Left ventricle myocardium inferior (tissue), 1 donor: ENCODE measurements at places on chromosomes 7 and 10. TPM values are rescaled to one million over a fixed set of nuclear protein-coding genes. Genes with fewer than 3 reads are reported as not detected.

Gene MAPK8
- 32.7 TPM for total RNA-seq

Gene CALML3
- total RNA-seq, result not detected

Gene PON3
- 0.69 TPM for total RNA-seq

Gene CTAGE8
- 0.08 TPM for total RNA-seq

Gene FAM25A
- not detected for total RNA-seq

Gene HSPB1
- 2,037 TPM for total RNA-seq

Gene FKBP6
- total RNA-seq, result not detected

Gene LRRC18
- not detected for total RNA-seq

Gene ZNF365
- 0.60 TPM for total RNA-seq

Gene NUTM2A
- total RNA-seq, result 2.2 TPM

Gene IFIT5
- total RNA-seq, result 7.4 TPM

Gene CFTR
- 0.11 TPM for total RNA-seq

Gene BRI3
- total RNA-seq, result 201 TPM

Gene ADAM22
- total RNA-seq, result 1.9 TPM

Gene RTKN2
- not detected for total RNA-seq

Gene SHTN1
- 2.0 TPM for total RNA-seq

Gene CHCHD2
- 468 TPM for total RNA-seq

Gene PPP1R17
- total RNA-seq, result not detected

Gene ACSM6
- not detected for total RNA-seq

Gene LIMK1
- 10.1 TPM for total RNA-seq

Gene SPDYE6
- not detected for total RNA-seq

Gene CYP3A4
- not detected for total RNA-seq

Gene IKZF1
- total RNA-seq, result 2.1 TPM

Gene ITGB8
- total RNA-seq, result 1.5 TPM

Gene PSD
- total RNA-seq, result 0.93 TPM

Gene COL26A1
- not detected for total RNA-seq

Gene SPDYE3
- not detected for total RNA-seq

Gene PNLIPRP2
- total RNA-seq, result not detected

Gene MYH16
- not detected for total RNA-seq

Gene PLEKHS1
- not detected for total RNA-seq

Gene PNLIPRP1
- not detected for total RNA-seq

Gene OR2A5
- total RNA-seq, result not detected

Gene NPC1L1
- 0.19 TPM for total RNA-seq

Gene MBL2
- not detected for total RNA-seq

Gene CRYGN
- total RNA-seq, result 0.41 TPM

Gene NACAD
- total RNA-seq, result 3.8 TPM

Gene POLR2J2
- 2.7 TPM for total RNA-seq

Gene NUTM2B
- 0.52 TPM for total RNA-seq

Gene GSAP
- total RNA-seq, result 7.2 TPM

Gene CDHR1
- 0.41 TPM for total RNA-seq

Gene HECW1
- total RNA-seq, result not detected

Gene ST8SIA6
- total RNA-seq, result 10.1 TPM

Gene TRIM4
- total RNA-seq, result 7.1 TPM

Gene C10orf62
- total RNA-seq, result 1.5 TPM

Gene LIPM
- total RNA-seq, result not detected

Gene SAMD9L
- total RNA-seq, result 3.7 TPM

Gene TMEM196
- total RNA-seq, result not detected

Gene CALML5
- not detected for total RNA-seq
